ENCODE measurements at places on chromosomes 4 and X.

DNA sequence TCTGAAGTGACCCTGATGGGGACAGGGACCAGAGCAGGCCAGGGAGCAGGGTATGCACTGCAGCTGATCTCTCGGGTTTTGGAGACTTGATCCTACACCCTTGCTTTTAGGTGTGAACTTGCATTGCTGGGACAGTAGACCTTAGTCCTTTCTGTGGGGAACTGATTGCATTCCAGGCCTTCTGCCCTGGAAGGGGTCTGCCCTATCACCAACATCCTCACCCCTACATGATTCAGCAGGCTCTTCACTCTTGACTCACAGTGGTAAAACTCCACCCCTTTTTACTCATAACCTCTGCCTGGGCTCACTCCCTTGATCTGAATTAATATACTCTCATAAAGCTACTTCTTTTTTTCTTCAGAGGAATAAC, 6.6 kb upstream of the DDX60L start:
- DNase-seq, result no peak

GRCh38 chr4:175823015-175823742, 11.1 kb upstream of the GPM6A start:
- DNase-seq, result no peak

- DNase-seq, result no peak
These were observed 104.8 kb upstream of the KIT start for GRCh38 chr4:54553001-54553400.

DNA sequence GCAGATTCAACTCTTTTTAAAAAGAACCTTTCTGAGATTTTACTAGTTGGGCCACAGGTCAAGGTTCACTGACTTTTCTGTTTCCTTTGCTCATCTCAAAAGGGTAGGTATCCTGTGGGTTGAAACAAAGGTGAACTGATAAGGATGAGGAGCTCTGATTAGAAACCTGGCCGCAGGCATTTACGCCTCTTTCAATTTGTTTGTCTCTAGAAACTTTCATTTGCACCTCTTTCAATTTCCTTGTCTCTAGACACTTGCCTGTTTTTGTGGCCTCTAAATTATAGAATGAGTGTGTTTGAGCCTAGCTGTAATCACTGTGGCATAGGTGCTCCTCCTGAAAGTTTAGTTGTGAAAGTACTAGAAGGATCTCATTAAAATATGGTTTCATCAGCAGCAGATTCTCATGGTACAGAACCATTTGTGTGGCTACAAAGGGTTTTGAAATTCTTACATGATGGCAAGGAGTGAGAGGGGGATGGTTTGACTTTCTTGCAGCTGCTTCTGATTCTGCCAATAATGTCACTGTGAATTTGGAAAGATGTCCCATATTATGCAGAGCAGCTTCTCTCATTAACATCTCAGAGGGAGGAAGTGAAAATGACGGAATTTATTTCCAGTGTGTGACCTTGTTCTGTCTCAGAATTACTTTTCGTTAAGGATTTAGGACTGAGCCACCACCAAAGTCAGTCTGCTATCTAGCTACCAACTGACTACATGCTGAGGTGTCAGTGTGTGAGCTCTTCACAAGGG, 142.2 kb downstream of the SH2D1A start:
- DNase-seq, result no peak

DNA sequence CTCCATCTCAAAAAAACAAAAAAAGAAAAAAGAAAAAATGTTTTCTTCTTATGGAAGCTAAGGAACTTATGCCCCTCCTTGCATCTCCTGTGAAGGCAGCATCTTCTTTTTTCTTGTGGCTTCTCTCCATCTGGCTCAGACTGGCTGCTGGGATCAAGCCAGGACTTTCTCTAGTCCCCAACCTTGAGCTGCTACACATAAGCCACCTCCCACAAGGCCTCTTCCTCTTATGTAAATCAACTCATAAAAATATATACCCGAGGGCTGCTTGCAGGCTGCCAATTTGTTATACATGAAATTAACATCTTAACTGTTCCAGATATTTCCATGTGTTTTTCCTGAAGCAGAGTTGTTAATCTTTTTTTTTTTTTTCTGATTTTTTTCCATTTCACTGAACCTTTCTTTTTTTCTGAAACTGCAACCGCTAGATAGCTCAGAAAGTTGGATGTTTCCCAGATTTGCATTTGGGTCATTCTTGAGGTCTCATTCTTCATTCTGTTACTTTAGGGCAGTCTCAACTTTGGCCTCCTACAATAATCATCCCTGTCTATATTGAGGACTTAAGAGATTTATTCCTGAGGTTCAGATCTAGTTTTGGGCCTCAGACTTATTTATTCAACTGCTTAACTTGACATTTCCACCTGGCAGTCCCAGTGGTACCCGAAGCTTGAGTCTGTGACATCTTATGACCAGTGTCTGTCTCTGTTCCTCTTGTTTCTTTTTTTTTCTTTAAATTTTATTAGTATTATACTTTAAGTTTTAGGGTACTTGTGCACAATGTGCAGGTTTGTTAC, 10.3 kb downstream of the SNX25 start:
- DNase-seq, result no peak

DNA sequence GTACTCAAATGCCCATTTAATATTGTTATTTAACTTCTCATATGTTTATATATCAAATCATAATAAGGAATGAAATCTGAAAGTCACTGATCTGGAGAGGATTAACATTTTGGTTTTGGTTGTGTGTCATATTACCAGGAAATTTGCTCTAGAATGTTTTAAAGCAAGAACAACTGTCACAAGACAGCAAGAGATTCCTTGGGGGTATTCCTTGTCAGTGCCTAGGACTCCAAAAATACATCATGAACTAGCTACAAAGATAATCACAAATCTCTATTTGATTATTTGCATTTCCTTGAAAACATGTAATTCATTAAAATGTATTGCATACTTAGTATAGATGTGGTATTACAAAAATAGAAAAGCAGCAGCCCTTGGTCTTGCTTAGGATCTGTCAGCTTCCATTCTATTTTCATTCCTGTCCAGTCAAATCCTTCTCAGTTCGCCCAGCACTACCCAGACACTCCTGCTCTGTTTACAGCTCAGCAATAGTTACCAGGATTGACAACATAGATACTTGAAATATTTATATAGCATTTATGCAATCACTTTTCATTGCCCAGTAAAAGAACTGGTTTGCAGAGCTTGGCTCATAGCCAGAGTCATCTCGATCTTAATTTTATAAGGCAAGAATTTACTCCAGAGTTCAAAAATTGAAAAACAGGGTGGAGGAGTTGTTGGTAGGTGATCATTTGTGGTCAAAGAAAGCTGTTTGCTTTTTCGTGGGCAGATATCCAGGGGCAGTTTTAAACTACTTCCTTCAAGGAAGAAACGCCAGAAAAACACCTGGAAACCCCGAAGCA, 9.2 kb upstream of the BMP3 start:
- no peak for DNase-seq

- peak; percentile 20 for DNase-seq
These were observed 153.6 kb downstream of the RASL11B start for GRCh38 chr4:53015681-53016080.

GRCh38 chrX:149527705-149528104, 13.1 kb upstream of the EOLA1 start:
- DNase-seq, result no peak

DNA sequence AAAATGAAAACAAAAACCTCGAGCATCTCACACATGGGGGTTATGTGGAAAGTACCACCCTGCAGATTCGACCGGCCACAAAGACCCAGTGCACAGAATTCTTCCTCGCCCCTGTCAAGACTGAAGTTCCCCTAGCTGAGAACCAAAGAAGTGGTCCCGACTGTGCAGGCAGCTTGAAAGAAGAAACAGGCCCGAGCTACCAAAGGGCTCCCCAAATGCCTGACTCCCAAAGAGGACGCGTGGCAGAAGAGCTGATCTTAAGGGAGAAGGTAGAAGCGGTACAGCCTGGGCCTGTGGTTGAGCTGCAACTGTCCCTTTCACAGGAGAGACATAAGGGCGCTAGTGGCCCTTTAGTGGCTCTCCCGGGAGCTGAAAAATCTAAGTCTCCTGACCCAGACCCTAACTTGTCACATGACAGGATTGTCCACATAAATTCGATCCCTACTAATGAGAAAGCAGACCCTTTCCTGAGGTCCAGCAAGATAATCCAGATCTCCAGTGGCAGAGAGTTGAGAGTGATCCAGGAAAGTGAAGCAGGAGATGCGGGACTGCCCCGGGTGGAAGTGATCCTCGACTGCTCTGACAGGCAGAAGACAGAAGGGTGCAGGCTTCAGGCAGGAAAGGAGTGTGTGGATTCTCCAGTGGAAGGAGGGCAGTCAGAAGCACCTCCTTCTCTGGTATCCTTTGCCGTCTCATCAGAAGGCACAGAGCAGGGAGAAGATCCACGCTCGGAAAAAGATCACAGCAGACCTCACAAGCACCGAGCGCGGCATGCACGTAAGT, 108.8 kb upstream of the MYOZ2 start:
- no peak for DNase-seq

DNA sequence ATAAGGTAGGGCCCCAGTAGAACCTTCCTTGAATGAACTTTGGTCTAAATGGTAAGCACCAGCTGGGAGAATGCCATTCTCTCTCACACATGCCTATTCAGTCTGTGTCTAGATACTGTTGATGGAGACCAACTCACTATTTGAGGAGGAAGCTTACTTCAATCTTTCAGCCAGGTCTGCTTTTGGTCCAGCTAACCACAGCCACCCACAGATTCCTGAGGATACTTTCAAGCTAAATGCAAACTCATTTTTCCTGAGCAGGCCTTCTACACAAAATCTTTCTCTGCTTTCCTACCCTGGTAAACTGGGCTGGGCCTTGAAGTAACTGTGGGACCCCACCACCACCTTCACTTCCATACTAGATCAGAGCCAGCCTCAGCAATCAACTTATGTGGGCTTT, 76.9 kb upstream of the KLF3 start:
- no peak for DNase-seq

- peak; percentile 57 for DNase-seq
These were observed at the start of gene ADGRL3 for GRCh38 chr4:61200187-61200915. ADGRL3 (plus strand) TSS chr4:61200326.

Data from iPS DF 6.9 (cell line).